ENCODE measurements at places on chromosomes 5 and 9. TPM values are rescaled to one million over a fixed set of nuclear protein-coding genes. Genes with fewer than 3 reads are reported as not detected.

DNA sequence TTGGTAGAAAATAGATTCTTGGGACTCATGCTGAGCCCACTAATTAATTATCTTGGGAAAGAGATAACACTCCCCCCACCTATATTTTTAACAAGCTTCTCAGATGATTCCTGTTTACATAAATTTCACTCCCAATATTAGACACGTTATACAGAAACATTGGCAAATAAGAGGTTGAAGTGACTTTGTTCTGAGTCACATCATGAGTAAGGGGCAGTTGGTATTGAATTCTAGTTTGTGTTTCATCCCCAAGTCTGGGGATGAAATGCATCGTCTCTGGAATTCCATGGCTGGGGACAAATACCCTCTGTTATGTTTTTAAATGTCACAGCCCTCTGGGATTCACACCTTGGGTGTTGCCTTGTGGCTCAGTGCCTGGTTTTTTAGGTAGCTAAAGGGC is 41.0 kb downstream of the BASP1 start:
- DNase-seq: no peak

GRCh38 chr9:12461763-12462460 is 231.3 kb upstream of the TYRP1 start:
- no peak for DNase-seq

- no peak for DNase-seq
These were observed 16.7 kb downstream of the ATPSCKMT start for GRCh38 chr5:10233011-10233410.

GRCh38 chr9:131177898-131178297 is 52.5 kb downstream of the NUP214 start:
- DNase-seq: no peak

SNX18 gene
- total RNA-seq: 27.8 TPM

DNA sequence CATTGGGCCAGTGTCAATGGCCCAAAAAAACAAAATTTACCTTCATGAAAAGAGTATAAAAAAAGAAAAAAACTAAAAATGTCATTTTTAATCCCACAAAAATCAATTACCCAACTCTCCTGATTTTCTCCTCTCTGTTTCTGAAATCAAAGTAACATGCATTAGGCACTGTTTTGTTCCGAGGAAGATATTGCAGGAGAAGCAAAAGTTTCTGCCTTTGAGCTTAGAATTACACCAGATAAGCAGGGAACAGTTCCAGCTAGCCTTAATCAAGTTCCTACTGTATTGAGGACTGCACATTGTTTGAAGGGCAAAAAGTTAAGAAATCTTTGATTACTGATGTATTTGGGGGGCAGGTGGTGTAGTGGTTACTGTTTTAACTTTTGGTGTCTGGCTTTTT is 1.1 kb upstream of the PRKAA1 start:
- no peak for DNase-seq

DNA sequence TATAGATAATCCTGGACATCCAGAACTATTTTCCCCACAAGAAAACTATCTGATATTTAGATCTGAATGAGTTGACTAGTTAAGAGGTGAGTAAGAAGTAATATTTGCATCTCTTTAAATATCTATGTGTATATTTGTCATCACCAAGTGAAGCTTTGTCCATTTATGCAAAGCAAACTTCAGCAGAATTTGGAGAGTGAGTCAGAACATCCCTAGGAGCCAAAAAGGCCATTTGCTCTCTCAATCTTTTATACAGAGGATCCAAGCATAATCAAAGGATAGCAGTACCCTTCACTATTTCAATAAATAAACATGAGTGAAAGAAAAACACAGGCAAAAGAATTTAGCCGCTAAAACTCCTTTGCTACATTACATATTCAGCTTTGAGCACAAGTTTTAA is 454.4 kb downstream of the NR2F1-AS1 start:
- no peak for DNase-seq

EQTN gene
- 0.44 TPM for total RNA-seq

PRR16 gene
- 4.2 TPM for total RNA-seq

DNA sequence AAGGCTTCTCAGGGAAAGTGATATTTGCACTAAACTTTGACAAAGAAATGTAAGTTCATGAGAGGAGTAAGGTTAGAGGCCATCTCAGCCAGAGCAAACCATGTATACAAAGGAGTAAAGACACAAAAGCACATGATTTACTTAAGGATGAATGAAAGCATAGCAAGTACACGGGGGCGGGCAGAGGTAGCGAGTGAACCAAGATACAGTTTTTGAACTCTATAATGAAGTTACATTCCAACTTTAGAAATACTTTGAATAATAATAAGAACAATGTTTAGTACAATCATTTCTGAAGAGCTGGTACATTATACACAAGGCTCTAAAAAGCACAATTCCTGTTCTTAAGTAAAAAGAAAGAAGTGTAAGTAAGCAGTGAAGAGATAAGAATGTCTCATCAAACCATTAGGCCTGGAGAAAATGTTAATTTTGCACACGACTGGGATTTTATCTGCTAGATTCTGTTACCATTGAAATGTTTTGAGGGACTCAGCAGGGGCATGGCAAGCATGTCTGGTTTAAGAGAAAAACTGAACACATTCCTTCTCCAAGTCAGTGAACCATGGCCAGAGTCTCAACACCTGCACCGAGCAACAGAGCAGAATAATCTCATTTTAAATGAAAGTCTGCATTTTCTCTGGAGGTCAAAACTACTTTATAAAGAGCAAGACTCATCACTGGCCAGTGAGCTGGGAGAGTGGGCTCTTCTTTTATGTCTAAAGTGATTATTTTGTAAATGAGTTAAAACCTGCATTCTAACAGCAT is 147.6 kb upstream of the TRPM3 start:
- DNase-seq: no peak

DNA sequence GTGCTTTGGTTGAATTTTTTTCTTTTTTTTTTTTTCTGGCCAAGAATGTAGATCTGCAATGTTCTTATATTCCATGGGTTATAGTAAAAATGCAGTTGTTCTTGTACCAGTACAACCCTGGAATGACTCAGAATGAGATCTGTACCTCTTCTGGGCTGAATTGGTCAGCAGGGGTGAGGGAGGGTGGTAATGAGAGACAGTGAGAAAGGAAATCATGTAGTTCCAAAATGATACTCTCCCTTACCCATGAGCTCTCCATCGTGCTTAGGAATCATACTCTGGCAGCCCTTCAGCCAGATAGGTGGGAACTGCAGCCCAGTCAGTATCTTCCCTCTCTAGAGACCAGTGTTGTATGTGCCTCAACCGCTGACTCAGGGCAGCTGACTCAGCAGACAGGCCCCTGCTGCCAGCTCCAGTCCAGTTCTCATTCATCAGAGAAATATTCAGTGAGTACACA is 2.1 kb upstream of the GLIS3 start:
- no peak for DNase-seq

SLC27A4 gene
- total RNA-seq: 37.1 TPM

DNA sequence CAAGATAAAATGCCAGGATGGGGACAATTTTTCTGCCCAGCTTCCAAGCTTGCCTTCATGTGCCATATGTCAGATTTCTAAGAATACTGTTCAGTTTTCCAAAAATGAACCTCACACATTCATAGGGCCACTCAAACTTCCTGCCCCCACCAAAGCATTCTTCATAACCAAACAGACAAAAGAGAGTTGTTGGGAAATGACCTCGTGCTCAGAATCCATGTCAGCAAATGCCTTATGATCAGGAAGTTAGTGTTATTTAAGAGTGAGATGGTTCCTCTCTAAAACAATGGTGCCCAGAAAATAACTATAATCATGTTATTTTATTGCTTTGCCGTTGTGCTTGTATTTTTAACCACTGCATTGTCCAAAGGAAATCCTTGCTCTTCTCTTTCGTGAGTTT is 208.2 kb downstream of the ZNF608 start:
- DNase-seq: no peak

MARCHF11 gene
- not detected for total RNA-seq

AFAP1L1 gene
- 8.4 TPM for total RNA-seq

DNA sequence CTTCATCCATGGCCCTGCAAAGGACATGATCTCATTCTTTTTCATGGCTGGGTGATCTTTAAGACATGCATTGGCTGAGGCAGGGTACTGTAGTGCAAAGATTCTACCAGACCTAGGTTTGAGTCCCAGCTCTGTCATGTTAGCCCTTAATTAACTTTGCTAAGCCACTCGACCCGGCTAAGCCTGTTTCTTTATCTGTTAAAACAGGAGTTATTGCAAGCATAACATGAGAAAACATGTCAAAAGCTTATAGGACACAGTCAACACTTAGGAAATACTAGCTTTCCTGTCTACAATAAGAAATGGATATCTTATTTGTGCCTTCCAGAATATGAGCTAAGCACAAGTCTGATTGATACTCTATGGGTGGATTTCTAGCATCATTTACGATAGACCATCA is 92.6 kb downstream of the RASEF start:
- peak; percentile 48 for DNase-seq

- DNase-seq: no peak
These were observed 5.4 kb downstream of the RAD17 start for GRCh38 chr5:69374911-69375446.

GRCh38 chr5:161034451-161034850 is 182.4 kb upstream of the ATP10B start:
- DNase-seq: no peak

- DNase-seq: no peak
These were observed 147.0 kb downstream of the SPOCK1 start for GRCh38 chr5:137352095-137352494.

GRCh38 chr5:124650951-124651662 is 95.3 kb downstream of the ZNF608 start:
- DNase-seq: no peak

- no peak for DNase-seq
These were observed 178.8 kb downstream of the GAPVD1 start for GRCh38 chr9:125440411-125440810.

DNA sequence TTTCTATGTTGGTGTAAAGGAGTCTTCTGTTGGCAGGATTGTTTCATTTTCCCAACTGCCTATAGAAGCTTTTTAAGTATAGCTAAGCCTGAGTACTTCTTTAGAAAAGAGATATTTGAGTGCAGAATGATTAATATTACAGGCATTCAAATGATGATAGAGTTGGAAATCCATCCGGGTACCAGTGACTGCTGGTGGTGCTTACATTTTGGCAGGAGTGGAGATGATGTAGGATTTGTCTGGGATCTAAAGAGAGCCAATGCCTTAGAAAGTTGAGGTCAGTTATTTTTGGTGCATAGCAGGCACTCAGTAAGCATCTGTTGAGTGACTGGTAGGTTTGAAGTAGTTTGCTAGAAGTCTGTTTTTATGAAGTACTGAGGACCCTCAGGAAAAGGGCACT is 433.5 kb downstream of the DMAC1 start:
- no peak for DNase-seq

MRNIP gene
- 40.5 TPM for total RNA-seq

- DNase-seq: no peak
These were observed 18.7 kb upstream of the PIK3R1 start for GRCh38 chr5:68196876-68197275.

- DNase-seq: no peak
These were observed 21.0 kb upstream of the ERCC6L2 start for GRCh38 chr9:95854386-95855020.

Measured in ureter (tissue), 1 donor.